Cardiac fibroblast (primary cell): ENCODE measurements at places on chromosomes 7 and 10.
A peak's percentile ranks its signal among the peaks of the same experiment; 100 is the strongest.

DNA sequence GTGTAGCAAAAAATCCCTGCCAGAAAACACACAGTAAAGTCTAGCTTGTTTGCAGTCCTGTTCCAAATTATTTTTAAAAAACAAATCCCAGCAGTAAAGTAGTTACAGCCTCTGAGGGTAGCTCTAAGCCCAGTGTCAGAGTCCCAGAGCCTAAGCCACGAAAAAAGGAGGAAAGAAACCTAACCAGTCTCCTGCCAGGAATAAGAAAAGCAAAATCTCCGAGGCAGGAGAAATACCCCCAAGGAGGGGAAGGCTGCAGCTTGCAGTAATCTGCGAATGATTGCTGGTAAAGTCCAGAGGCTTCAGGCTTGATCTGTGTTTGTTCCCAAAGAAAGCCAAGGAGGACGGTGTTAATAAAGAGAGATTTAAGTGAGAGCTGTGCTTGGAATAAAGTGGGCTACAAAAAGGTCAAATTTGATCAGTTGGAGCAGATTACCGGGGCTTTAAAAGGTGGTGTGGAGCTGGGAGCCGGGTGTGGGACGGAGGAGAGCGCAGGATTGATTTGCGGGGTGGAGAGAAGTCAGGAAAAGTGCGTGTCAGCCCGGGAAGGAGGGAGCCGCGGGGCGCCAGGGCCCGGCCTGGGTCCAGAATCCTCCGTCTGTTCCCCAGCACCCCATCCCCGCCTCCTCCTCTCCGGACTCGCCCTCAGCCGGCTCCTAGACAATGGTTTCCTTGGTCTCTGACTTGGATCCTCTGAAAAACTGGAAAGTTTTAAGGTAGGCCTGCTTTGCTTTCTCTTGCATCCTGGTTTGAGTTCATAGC, 219.4 kb upstream of the CELF2 start:
- DNase-seq: peak; percentile 63

GRCh38 chr7:73769481-73770001, 529 bp downstream of the CLDN3 start:
- peak; percentile 2 for DNase-seq

DNA sequence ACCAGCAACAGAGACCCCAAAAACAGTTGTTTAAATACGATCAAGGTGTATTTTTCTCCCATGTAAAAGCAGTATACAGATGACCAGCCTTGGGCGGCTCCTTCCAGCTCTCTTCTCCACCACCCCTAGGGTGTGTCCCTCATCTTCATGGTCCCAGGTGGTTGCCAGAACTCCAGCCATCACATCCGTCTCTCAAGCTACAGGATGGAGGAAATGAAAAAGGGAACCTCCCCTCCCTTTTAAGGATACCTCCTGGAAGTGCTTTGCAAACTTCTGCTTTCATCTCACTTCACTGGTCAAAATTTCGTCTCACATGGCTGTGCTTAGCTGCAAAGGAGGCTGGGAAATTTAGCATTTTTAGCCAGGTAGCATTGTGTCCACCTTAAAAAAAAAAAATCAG, 59.3 kb downstream of the C10orf105 start:
- DNase-seq: no peak

DNA sequence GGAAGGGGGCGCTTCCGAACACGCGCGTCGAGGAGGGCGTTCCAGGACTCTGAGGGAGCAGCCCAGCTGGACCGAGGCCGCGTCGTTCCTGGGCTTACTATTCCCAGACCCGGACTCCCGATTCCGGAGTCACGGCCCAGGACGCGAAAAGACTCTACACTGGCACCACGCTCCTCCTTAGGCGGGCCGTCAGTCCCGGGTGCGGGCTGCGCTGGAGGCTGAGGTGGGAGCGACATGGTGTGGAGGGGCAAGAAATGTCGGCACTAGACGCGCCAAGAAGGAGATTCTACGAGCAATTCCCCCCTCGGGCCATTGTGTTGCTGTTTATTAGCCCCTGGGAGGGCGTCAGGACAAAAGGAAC, 584 bp upstream of the RUNDC3B start:
- DNase-seq: no peak

DNA sequence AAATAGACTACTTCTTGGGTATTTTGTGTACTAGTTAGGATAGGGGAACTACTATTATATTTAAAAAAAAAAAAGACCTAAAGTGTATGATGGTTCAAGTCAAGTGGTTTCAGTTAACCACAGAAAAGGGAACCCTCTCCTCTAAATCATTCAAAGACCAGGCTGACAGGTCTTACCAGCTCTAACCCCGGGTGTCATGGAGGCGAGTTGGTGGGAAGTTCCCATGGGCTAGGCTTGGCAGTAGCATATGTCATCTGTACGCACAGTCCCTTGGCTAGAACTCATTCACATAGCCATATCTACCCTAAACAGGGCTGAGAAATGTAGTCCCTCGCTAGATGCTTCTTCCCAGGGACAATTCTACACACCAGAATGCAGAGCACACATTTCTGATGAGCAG, 37.7 kb upstream of the KCNMA1 start:
- DNase-seq: no peak

- DNase-seq: no peak
Measured at GRCh38 chr10:33772370-33773252, 438.1 kb upstream of the NRP1 start.

GRCh38 chr7:122847871-122848473, 38.3 kb downstream of the CADPS2 start:
- DNase-seq: no peak

DNA sequence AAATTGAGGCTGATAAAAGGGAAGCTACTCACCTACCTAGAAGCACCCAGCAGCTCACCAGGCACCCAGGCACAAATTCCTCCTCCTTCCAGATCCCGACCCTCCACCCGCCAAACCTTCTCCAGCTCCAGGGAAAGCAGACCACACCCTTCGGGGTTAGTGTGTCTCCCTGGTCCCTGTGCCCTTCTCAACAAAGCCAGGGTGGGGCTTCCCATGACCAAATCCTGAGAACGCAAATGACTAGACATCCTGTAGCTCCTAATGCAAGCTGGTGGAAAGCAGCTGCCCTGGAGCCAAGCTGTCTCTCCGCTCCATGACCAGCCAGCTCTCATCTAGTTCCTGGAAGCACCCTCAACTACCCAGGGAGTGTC, 4.4 kb downstream of the TBX20 start:
- DNase-seq: peak; percentile 67

DNA sequence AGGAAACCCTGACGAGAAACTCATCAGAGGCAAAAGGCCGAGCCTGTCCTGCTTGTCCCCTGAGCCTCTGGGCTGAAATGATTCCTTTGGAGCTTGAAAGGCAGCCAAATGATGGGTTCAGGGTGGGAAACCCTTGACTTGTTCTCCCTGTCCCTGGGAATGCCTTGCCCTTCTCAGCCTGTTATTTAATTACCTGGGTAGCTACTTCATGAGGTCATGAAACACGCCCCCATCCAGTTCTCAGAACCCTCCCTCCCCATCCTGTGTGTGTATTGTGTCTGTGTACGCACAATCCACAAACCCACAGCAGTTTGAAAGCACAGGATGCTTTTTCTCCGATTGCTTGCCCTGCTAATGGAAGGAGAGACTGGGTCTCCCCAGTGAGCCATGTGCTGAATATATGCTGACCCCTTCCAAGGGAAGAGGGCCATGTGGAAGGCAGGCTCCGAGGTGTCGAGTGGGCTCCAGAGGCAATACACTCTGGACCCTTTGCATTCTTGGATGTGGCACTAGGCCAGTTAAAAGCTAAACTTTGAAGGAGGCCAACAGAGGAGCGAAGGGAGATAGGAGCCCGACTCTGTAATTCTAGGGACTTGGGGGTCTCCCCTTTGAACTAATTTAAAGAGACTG, 10.6 kb downstream of the DUSP5 start:
- DNase-seq: peak; percentile 11

- DNase-seq: peak; percentile 16
Measured at GRCh38 chr10:14296065-14296709, 34.5 kb downstream of the FRMD4A start.

GRCh38 chr10:132100091-132100481, 34.3 kb downstream of the JAKMIP3 start:
- no peak for DNase-seq

DNA sequence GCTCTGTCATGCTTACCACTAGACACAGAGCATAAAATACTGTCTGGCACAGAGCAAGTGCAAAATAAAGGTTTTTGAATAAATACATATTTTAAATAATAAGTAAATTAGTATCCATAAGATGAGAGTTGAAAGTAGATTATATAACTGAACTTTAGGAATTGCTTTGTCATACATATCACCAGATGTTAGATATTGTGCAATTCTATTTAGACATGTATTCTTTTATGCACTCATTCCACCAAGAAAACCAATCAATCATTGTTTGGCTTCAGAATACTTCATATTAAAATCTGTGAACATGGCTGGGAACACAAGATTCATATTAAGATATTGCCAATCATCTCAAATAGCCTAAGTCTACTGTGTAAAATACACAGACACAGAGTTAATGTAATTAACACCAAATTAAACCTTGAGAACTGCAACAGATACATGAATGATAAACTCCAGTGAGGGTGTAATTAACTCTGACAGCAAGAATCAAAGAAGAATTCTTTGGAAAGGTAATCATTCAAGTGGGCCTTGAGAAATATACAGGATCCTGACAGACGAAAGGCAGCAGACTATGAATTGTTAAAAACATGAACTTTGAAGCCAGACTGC, 201.0 kb upstream of the PTN start:
- no peak for DNase-seq

- DNase-seq: peak; percentile 63
Measured at GRCh38 chr7:74023092-74023536, 4.9 kb upstream of the ELN start.

GRCh38 chr10:76874176-76874575, 763.4 kb downstream of the KCNMA1 start:
- DNase-seq: peak; percentile 91

DNA sequence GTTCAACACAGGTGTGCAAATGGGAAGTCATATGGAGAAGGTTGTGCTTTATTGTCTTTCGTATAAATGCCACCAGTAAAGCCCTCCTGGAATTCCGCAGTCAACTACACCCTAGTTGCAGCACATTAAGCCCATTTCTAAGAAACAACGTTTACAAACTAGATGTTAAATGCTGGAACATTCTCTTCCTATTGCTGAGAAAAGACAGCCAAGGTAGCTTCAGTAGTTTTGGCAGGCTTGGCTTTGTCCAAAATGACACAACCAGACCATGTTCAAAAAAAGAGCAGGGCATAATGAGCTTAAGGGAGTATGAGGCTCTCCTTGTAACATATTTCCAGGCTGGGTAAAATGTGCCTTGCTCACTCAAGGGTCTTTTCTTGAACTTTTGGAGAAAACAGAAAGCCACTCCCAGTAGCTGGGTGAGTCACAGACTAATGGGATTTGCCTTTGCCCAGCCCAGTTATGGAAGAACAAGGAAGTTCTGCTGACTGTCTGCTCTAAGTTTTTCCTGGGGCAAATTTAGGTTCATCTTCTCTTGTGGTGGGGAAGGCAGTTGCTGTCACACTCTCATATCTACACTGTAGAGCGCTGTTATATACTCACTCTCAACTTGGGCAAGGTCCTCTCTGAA, 238.7 kb downstream of the PLXNA4 start:
- DNase-seq: no peak

DNA sequence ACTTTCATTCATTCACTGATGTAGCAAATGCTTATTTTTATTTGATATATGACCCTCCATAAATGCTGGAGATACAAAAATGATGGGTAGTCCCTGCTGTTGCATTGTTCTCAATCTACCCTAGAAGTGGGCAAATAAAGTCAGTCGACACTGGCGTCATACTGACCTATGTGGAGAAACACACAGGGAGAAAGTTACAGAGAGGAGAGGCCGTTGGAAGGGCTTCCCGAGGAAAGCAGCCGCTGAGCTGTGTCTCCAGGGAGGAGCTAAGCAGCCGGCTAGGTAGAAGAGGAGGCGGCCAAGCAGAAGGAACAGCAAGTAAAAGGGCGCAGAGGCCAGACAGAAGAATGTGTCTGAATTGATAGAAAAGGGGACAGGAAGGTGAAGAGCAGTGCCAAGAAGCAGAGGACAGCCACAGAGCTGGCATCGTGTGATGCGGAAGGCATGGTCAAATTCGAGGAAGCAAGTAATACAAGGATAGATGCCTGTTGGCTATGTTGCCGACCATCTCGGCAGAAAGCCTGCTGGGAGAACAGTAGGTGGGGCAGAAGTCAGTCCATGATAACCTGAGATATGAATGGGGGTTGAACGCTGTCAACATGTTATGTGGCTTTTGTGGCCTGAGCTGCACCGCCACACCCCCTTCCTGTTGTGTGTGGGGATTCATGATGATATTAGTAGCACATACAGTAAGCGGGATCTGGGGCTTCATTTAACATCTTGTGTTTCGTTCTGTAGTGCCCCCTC, 25.9 kb downstream of the ST8SIA6 start:
- no peak for DNase-seq

GRCh38 chr10:70678757-70679489, 6.6 kb downstream of the ADAMTS14 start:
- DNase-seq: peak; percentile 23

DNA sequence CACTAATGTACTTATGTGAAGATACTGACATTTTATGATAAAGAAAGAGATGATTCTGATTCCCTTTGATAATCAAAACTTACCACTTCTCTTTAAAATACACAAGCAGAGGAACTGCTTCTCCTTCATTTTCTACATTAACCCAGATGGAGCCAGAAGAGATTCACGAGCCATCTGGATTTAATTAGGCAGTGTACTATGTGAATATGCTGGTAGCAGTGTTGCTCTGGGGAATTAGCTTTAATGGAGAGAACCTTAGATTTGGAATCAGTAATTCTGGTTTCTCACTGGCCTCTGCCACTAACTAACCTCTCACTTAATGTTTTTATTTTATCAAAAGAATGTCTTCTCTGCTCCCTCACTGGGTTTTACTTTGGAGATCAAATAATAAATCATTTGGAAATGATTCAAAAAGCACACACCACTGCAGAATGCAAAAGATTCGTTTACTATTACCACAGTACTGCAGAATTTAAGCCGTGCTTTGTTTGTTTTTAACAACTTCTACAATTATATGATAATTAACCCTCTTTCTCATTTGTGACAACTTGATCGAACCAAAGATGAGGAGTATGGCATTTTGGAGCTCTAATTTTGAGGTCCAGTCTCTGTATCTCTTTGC, 77.5 kb upstream of the PHYHIPL start:
- DNase-seq: peak; percentile 27

DNA sequence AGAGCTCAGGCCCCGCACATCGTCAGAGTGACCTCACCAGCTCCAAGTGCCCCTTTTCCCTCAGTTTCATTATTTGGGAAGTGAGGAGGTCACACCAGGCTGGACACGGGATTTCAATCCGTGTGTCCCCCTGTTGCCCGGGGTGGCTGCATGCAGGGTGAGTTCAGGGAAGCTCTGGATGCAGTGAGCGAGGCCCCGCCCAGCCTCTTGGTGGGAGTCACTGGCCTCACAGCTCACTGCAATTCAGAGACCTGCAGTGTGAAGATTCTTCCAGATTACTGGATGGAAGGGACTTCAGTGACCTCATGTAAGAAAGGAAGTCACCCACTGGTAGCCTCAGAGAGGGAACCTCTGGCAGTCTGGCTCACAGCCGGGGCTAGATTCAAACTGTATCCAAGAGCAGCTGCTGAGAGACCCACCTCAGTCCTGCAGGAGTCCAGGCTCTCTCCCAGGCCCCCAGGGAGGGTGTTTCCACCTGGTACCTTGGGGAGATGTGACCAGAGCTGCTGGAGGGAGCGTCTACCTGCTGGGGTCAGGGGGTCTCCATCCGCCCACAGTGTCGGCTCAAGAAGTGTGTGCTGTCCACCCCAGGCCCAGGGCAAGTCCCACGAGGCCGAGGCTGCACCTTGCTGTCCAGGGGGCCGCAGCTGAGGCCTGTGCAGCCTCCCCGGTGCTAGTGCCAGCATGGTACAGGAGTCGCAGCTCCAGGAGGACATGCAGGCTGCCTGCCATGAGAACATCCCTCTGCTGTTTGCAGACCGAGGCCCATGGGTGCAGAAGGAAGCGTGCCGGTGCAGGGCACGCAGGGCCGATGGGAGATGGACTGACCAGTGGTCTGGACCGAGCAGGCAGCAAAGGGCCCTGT, 54.4 kb downstream of the MGMT start:
- DNase-seq: no peak
